ENCODE measurements at places on chromosomes 16 and 17. TPM values are rescaled to one million over a fixed set of nuclear protein-coding genes. Genes with fewer than 3 reads are reported as not detected.

- DNase-seq: no peak
These were observed 246.1 kb downstream of the SLC39A11 start for GRCh38 chr17:72846399-72846798.

DNA sequence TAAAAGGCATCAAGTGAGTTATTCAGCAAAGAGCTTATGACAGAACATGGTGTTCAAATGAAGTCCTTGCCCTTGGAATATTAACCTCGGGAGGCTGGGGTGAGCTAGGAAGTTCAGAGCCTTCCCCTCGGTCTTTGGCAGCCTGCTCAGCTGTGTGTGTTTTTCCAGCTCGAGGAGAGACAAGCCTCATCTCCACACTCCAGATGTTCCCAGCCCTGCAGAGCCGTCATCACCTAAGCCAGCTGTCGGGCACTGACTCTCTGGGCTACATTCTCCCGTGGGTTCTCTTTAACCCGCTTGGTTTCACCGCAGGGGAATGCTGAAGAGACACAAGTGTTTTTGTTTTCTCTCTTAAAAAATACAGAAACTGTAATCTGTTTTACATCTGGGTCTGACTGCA lies 47.1 kb downstream of the IRX3 start:
- DNase-seq: no peak

Gene CLDN7
- polyA plus RNA-seq: 290 TPM

DNA sequence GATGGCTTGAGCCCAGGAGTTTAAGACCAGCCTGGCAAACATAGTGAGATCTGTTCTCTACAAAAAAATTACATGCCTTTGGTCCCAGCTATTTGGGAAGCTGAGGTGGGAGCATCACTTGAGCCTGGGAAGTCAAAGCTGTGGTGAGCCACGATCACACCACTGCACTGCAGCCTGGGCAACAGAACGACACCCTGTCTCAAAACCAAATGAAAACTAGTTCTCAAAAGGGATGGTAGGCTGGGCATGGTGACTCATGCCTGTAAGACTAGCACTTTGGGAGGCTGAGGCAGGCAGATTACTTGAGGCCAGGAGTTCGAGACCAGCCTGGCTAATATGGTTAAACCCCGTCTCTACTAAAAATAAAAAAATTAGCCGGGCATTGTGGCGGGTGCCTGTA lies 31.1 kb downstream of the PPM1D start:
- DNase-seq: no peak

- DNase-seq: peak; percentile 70
These were observed 19.7 kb downstream of the MEAK7 start for GRCh38 chr16:84484579-84485254.

DNA sequence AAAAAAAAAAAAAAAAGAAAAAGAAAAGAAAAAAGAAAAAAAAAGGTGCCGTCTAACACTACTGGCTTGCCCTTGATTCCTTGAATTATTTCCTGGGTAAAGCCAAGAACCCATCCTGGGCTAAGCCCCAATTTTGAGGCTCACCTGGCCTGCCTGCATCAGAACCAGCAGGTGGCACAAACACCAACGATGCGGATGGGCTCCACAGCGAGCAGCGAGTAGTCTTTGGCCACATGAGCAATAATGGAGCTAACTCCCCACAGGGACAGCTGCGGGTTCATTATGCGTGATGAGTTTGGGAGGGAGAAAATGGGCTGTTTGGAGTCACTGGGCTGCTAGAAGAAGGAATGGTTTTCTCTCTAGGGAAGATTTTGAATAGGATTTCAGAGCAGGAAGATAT lies 91.1 kb downstream of the ASIC2 start:
- DNase-seq: no peak

GRCh38 chr17:6471531-6472465 lies 27.5 kb downstream of the PIMREG start:
- DNase-seq: no peak

DNA sequence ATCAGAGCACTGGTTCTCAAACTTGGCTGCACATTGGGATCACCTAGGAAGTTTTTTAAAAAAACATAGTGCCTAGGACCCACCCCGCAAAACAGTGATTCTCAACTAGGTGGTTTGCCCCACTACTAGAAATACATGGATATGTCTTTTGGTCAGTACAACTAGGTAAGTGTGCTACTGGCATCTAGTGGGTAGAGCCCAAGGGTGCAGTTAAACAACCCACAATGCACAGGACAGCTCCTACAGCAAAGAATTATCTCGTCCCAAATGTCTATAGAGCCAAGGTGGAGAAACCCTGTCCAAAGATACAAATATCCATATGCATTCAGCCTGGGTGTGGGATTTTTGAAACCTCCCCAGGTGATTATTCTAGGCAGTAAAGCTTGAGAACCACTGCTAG lies 11.8 kb upstream of the ZNF19 start:
- DNase-seq: no peak

DNA sequence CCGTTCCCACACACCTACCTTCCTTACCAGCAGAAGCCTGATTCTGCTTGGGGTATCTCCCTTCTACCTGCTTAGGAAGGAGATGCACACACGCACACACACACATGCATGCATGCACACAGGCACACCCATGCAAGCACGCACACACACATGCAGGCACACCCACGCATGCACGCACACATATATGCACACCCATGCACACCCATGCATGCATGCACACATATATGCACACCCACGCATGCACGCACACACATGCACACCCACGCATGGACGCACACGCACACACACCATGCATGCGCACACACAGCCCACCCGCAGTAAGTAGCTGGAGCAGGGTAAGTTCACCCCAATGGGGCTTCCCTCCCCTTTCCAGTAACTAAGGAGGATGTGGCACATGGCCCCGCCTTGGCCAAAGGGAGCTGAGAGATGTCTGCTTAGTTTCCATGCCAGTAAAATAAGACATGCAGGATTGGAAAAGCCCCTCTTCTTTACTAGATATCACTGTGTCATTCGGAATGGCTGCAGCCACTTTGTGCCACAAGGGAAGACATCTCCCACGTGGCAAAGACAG lies 33.7 kb downstream of the ADCY9 start:
- no peak for DNase-seq

GRCh38 chr16:68873635-68874471 lies 30.5 kb downstream of the TANGO6 start:
- DNase-seq: peak; percentile 29

DNA sequence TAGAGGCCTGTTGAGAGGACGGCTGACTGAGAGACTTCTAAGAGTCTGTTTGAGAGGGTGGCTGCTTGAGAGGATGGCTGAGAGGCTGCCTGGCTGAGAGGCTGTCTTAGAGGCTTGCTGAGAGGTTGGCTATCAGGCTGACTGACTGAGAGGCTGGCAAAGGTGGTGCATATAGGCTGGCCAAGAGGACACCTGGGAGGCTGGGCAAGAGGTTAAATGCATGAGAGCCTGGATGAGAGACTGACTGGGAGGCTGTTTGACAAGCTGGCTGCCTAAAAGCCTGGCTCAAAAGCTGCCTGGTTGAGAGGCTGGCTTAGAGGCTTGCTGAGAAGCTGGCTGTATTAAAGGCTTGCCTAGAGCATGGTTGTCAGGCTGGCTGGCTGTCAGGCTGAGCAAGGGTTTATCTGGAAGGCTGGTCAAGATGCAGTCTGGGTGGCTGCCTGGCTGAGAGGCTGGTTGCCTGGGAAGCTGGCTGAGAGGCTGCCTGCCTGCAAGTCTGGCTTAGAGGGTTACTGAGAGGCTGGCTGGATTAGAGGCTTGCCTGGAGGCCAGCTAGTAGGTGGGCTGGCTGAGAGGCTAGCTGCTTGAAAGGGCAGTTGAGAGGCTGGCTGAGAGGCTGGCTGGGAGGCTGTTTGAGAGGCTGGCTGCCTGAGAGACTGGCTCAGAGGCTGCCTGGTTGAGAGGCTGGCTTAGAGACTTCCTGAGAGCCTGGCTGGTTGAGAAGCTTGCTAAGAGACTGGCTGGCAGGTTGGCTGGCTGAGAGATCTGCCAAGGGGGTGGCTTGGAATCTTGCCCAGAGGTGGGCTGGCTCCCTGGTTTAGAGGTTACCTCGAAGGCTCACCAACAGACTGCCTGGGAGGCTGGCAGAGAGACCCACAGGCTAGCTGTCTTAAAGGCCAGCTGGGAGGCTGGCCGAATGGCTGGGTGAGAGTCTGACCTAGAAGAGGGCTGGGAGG lies 38.3 kb upstream of the ACSM2B start:
- DNase-seq: no peak

DNA sequence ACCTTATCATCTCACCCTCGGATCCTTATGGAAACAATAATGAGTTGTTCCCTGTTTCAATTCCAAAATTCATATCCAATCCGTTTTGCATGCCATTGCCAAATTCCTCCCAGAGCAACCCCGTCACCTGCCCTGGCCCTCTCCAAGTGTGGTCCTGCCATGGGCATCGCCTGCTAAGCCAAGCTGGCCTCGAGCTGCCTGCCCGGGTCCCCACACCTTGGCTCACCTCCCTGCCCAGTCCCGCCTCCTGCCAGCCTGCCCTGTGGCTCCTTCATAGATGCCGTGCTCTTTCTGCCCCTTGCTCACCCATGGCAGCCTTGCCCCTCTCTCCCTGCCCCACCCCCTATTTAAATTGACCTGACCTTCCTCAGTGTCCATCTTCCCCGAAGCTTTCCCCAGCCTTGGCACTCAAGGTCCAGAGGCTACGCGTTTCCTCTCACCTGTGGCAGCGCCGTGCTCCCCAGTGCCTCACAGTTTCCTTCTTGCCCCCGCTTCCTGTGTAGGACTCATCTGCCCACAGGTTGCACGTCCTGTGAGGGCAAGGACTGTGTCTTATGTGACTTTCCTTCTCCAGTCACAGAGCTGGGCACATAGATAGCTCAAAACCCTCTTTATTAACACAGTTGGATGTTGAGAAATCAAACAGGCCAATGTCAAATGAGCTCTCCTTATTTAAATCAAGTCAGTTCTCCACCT lies 12.7 kb downstream of the MAPT start:
- DNase-seq: no peak

Measured in hepatocyte (in vitro differentiated cells).